ENCODE measurements at places on chromosomes 6 and 20. TPM values are rescaled to one million over a fixed set of nuclear protein-coding genes. Genes with fewer than 3 reads are reported as not detected.

- no peak for DNase-seq
Observed at GRCh38 chr6:95208621-95209020, 368.7 kb upstream of the MANEA start.

GRCh38 chr6:30717129-30717844 lies at the start of gene MDC1:
MDC1 (minus strand) TSS chr6:30717281; CDS start chr6:30715175, 2,106 bp downstream.
- DNase-seq: peak; percentile 100

GRCh38 chr6:118869350-118869749 lies 24.6 kb upstream of the ASF1A start:
- DNase-seq: no peak

GRCh38 chr6:118685823-118686449 lies 34.5 kb upstream of the CEP85L start:
- peak; percentile 41 for DNase-seq

DNA sequence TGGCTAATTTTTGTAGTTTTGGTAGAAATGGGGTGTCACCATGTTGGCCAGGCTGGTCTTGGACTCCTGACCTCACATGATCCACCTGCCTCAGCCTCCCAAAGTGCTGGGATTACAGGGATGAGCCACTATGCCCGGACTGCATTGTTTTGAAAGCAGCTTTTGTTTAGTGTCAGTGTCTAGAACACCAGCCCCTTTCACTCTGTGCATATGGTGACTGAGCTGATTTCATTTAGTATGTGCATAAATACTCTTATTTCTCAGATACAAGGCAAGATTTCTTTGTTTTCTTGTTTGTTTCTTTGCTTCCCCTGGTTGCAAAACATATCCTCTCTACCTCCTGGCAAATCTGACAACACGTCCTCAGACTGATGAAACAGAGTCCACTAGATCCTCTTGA lies 152.8 kb upstream of the CHD6 start:
- DNase-seq: no peak

LY6G5C gene
- total RNA-seq: 2.6 TPM

DNA sequence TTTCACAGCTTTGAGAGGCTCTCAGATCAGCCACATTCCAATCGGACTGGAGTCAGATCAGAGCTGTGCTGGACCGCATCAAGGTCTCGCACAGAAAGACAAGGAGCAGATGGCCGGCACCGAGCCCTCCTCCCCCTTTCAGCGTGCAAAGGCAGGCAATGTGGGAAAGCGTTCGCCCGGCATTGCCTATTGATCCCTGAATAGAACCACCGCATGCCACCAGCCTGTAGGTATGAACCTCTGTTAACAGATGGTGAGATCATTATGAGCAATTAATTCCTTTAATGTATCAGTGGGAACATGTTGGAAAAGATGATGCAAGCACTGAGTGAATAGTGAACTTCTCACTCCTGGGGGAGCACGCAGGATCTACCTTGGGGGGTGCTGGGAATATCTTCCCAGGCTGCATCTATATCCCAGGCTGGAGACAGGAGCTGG lies 117.5 kb upstream of the ID4 start:
- DNase-seq: no peak

DNA sequence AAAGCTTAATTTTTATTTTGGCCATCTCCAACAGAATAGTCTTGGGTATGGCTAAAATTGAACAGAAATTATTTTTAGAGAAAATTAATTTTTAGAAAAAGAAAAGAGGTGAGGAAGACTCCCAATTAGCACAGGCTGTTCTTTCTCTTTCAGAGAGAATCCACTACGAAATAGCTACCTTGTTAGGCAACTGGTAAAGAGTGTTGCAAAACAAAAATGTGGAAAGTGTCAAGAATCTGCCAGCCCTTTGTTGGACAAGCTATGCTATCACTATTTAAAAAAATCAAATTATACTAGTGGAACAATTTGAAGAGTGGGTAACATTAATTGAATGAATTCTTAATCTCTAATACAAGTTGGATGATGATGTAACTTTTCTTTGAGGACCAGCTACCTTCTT lies 19.2 kb upstream of the ZSCAN9 start:
- no peak for DNase-seq

GRCh38 chr6:44094403-44095242 lies 32.6 kb downstream of the MRPL14 start:
- DNase-seq: no peak

GRCh38 chr6:170165471-170166117 lies 125.3 kb downstream of the DLL1 start:
- no peak for DNase-seq

DNA sequence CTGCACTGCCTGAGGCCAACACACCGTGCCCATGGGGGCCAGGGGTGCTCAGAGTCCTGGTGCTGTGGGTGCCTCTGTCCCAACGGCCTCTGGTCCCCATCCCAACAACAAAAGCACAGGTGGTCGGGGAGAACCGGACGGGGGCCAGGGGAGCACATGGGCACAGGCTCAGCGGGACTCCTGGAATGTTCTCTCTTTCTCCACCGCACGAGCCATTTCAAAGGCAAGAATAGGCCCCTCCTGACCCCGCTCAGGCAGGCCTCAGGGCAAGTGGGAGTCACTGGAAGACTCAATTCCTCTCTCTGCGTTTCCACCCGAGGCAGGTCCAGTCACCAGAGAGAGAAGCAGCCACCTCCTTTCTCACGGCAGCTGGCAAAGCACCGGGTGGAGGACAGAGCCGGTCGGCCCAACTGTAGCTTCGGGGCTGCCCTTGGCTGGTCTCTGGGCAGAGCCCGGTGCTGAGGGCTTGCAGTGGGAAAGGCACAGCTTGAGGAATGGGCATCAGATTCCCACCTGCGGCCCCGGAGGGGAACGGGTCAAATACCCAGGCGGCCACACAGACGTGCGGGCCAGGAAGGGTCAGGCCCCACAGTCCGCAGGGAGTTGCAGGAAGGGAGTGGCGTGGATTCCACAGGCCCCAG lies 55.2 kb downstream of the KCNQ2 start:
- DNase-seq: no peak

DNA sequence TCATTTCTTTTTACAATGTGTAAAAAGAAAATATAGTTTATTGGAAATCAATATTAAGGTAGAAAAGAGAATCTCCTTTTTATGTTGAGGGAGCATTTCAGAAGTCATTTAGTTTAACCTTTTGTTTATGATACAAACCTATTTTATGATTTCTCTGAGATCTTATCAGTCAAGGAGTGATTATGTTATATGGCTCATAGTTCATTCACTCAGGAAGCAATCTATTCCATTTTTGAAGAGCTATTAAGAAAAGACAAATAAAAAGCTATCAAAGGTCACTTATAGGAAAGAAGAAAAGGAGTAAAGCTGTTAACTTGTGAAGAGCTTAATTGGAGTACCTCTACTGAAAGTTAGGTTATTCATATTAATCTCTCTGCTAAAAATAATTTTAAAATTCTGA lies 526.6 kb upstream of the JAG1 start:
- DNase-seq: no peak

TFEB gene
- 8.6 TPM for total RNA-seq

MICB gene
- total RNA-seq: 37.8 TPM

GRCh38 chr20:61874421-61875068 lies 191.1 kb downstream of the TAF4 start:
- no peak for DNase-seq

DNA sequence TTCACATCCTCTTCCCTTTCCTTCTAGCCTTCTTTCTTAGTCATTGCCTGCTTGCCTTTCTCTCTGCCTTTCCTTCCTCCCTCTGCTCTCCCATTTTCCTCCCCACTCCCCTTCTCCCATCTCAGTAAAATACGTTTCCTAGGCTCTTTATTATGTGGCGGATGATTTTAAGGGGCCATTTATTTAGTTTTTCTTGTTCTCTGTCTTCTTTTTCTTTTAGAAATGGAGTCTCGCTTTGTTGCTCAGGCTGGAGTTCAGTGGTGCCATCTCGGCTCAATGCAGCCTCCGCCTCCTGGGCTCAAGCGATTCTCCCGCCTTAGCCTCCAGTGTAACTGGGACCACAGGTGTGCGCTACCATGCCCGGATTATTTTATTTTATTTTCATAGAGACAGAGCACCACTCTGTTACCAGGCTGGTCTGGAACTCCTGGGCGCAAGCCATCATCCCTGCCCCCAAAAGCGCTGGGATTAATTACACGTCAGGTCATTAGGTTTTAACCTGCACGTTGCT lies 1.5 kb downstream of the MTHFD1L start:
- no peak for DNase-seq

SLC26A8 gene
- not detected for total RNA-seq

GRCh38 chr6:23650676-23651075 lies 475.3 kb upstream of the NRSN1 start:
- no peak for DNase-seq

- no peak for DNase-seq
Observed at GRCh38 chr6:98787961-98788360, 46.4 kb upstream of the POU3F2 start.

ADGRB3 gene
- total RNA-seq: not detected

DNA sequence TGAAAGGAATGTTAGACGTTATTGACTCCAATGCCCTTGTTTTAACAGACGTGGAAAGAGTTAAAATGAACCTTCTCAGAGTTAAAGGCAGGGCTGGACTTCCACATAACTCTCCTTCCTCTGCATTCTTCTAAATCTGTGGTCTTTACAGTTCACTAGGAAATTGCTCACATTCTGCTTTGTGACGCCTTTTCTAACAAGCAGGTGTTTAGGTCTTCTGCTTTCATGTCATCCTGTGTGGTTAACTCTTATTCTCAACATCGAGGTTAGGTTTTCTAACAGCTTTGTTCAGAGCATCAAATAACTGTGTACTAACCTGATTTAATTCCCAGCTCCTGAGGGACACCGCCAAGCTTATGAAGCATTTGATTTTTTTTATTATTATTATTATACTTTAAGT lies 81.3 kb upstream of the NT5E start:
- DNase-seq: no peak

VSX1 gene
- 0.65 TPM for total RNA-seq

All from PC-9 (cell line).